Stimulated activated CD8-positive, alpha-beta memory T cell treated with anti-CD3 and anti-CD28 coated beads, Interleukin-4, amount 100 ng/mL, for 4 hours (primary cell): ENCODE measurements at places on chromosomes 3 and 15.

- no peak for DNase-seq
Observed at GRCh38 chr15:61256231-61256630, 27.1 kb upstream of the RORA start.

GRCh38 chr3:156750191-156750873 is 75.8 kb upstream of the LEKR1 start:
- DNase-seq = no peak

- no peak for DNase-seq
Observed at GRCh38 chr3:171688593-171688992, 121.7 kb downstream of the PLD1 start.

- DNase-seq = no peak
Observed at GRCh38 chr3:46664971-46665762, 28.3 kb downstream of the ALS2CL start.

DNA sequence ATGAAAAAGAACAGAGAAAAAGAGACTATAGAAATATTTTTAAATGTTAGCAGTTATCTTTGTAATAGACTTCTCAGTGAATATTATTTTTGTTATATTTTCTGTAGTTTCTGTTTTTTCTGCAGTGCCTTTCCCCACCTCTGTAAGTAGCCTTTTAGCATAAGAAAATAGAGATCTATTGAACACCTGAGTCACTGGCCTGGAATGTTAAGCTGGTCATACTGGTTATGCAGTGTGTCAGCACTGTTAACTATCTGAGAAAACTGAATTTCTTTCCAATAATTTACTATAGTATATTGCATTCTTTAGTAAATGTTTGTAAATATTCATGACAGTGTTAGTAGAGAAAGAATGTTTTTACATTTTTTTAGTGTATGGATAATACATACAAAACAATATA is 79.8 kb downstream of the NECTIN3 start:
- no peak for DNase-seq

- no peak for DNase-seq
Observed at GRCh38 chr15:40929660-40930429, 705 bp downstream of the DLL4 start.

GRCh38 chr15:88003541-88004327 is 252.8 kb downstream of the NTRK3 start:
- no peak for DNase-seq
